ENCODE measurements at places on chromosomes 12 and 14.

DNA sequence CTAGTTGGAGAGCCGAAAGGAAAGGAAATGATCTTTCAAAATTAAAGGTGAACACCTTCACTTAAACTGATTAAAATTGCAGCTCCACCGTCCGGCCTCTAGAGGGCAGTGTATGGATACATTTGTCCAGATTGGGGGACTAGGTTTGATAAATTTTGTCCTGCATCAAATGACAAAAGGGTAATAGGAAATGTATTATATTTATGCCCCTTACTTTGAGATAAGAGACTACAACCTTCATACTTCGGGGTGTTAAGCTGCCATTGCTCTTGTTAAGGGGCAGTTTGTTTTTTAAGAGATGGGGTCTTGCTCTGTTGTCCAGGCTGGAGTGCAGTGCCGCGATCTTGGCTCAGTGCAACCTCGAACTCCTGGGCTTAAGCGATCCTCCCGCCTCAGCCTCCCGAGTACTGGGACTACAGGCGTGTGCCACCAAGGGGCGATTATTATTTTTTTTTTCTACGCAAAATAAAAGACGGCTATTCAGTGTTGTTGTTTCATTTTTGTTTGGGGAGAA is 818 bp upstream of the SUOX start:
- peak; percentile 68 for DNase-seq

DNA sequence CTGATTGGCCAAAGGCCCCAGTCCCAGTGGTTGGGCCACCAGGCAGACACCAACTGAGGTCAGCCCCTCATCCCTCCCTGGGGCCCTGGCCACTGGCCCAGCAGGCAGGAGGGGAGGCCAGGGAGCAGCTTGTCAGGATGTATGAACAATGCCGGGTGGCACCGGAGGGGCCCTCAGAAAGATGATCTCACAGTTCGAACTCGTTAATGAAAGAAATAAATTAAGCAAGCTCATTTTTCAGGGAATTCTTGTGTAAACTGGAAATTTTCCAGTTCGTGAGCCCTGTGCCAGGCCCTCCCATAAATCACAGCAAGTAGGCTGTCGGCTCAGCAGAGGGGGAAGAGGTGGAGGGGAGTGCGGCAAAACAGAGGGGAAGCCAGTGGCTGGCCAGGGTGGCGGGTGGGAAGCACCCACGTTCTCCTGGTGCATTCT is 177.0 kb upstream of the VASH1 start:
- DNase-seq, result no peak

DNA sequence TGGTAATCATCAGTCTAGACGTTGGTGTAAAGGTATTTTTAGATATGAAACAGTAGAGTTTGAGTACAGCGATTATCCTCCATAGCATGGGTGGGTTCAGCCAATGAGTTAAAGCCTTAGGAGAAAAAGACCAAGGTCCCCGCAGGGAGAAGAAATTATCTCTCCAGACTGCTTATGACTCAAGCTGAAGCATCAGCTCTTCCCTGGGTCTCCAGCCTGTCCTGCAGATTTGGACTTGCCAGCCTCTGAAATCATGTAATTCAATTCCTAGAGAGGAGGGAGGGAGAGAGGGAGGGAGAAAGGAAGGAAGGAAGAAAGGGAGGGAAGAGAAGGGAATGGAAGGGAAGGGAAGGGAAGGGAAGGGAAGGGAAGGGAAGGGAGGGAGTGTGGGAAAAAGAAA is 12.0 kb upstream of the DTX1 start:
- DNase-seq, result no peak

DNA sequence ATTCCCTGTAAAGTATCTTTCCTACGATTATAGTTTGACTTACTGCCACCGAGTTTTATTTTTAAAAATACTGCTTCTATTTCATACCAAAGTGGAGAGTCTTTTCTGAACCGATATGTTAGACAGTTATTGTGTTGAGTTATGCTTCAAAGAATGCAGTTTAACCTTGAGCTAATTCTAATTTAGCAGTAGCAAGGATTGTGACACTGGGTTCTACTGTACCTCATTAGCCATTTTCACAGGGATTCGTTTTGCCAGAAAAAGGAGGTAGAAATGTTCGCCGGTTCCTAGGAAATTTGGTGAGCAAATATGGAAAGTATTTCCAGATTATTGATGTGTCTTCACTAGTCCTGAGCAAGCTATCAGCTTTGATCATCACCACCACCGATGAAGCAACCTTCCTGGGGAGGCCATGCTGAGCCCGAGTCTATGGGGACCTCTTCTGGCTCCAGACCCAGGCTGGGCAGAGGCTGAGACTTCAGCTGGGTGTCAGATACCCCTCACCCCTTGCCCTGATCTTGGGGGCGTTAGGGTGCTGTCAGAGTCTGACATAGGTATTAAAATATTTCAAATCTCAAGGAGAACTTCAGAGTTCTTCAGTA is 13.6 kb downstream of the GLRX5 start:
- DNase-seq, result no peak

GRCh38 chr12:117514016-117514415 is 152.6 kb upstream of the NOS1 start:
- no peak for DNase-seq

GRCh38 chr12:18749386-18749957 is 11.6 kb downstream of the CAPZA3 start:
- DNase-seq, result peak; percentile 17

DNA sequence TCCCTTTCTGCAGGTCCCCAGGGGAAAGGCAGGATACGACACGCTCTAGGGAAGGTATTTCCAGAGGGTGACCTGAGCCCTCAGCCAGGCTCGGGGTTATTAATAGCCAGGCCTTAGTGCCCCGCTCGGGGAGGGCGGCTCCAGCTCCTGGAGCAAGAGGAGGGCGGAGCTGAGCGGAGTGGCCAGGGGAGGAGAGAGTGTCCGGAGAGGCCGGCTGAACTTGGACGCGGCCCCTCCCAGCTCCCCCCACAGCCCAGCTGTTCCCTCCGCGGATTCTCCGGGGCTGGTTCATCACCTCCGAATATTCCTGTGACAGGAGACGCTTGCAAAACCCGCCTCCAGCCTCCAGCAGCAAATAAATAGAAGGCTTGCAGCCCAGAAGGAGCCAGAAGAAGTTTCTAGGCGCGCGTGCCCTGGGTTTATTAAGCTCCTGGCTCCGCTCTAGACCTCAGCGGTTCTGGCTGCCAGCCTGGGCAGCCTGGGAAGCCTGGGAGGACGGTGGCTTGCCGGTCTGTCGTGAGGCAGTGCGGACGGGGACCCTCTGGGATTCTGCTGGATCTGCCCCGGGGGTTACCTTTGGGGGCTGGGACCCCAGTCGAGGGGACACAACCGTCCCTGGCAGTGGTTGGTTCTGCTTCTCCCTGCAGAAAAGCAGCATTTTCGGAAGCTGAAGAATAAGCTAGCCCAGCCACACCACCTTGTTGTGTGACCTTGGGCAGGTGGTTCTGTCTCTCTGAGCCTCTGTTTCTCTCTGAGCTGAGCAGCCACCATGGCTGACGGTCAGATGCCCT is at the start of gene HSPB8:
TSS of gene HSPB8 (plus strand) at position 388 of the 791 bp plus-strand sequence. CDS start at position 770, 382 bp downstream.
- DNase-seq, result peak; percentile 85

GRCh38 chr14:98341211-98341610 is 930.8 kb downstream of the BCL11B start:
- DNase-seq, result no peak

DNA sequence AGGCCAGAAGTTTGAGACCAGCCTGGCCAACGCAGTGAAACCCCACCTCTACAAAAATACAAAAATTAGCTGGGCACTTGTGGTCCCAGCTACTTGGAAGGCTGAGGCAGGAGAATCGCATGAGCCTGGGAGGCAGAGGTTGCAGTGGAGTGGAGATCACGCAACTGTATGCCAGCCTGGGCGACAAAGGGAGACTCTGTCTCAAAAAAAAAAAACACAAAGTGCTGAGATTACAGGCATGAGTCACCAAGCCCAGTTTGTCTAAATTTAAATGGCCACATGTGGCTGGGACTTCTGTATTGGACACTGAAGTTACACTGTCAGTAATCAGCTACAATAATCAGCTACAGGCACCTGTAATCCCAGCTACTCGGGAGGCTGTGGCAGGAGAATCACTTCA is 100.9 kb upstream of the AEBP2 start:
- DNase-seq, result no peak

DNA sequence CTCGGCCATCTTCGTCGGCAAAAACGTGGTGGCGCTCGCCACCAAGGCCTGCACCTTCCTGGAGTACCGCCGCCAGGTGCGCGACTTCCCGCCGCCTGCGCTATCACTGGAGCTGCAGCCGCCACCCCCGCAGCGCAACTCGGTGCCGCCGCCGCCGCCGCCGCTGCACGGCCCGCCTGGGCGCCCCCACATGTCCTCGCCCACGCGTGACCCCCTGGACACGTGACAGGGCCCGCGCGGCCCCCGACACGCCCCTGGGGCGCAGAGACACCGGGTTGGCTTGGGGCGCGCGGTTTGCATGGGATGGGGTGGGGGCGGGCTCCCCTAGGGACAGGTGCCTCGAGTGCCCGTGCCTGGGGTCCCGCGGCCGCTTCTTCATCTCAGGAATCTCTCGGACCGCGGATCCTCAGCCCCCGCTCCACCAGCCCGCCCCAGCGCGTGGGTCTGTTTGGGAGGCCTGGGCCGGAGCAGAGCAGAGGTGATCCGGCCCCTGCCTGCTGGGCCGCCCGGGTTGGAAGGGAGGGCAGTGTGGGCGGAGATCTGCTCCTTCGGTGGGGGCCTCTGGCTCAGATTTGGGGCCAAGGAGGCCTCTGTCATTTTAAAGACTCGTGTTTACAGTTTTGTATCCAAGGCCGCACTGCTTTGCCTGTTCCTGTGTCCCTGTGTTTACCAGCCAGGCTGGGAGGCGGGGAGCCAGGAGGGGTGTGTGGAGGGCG is 3.3 kb downstream of the TMEM121 start:
- DNase-seq, result peak; percentile 44

- no peak for DNase-seq
Observed at GRCh38 chr14:71552809-71553208, 379.4 kb upstream of the RGS6 start.

GRCh38 chr12:113271853-113272561 is 50.7 kb downstream of the TPCN1 start:
- DNase-seq, result peak; percentile 55

GRCh38 chr12:57069523-57069922 is 9.1 kb downstream of the NEMP1 start:
- DNase-seq, result peak; percentile 78

DNA sequence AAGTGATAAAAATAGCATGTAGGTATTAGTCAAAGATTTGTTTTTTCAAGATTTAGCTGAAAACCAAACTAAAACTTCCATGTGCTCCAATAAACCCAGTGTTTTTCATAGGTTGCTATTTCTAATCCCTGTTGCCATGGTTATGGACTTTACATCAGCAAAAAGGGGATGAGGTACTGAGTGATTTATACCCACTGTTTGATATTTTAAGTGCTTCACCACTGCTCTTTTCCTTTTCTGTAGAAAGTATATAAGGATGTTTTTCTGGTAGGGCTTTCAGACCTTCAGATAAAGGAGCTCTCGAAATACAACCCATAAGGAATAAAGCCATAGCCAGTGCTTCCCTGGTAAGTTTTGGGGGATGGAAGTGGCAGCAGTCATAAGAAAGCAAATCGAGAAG is at the start of gene OTOGL:
TSS of gene OTOGL (plus strand) at position 279 of the 400 bp plus-strand sequence. CDS start 109,895 bp downstream, outside the sequence.
- no peak for DNase-seq

GRCh38 chr12:11927286-11927935 is 143.3 kb upstream of the BCL2L14 start:
- no peak for DNase-seq

DNA sequence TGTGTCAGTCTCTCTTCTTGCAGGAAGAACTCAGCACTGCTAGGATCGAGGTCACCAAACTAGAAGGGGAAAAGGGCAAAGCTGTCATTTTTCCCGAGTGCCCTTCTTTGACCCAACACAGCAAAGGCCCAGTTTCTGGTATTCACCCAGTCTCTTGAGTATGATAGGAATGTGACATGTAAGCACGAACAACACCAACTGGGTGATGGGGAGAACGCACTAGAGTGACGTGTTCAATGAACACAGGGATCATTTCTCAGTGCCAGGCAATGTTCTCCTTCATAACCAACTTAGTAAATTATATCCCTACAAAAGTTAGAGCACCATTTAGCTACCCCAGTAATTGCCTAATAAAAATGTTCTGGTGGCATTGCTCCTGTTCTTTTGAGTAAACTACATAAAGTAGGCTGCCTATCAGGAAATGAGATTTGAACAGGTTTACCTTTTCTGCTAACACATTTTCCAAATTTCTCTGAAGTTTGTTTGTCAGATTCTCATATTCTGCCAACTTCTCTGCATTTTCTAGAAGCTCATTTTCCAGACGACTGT is 64.5 kb downstream of the NIN start:
- no peak for DNase-seq

DNA sequence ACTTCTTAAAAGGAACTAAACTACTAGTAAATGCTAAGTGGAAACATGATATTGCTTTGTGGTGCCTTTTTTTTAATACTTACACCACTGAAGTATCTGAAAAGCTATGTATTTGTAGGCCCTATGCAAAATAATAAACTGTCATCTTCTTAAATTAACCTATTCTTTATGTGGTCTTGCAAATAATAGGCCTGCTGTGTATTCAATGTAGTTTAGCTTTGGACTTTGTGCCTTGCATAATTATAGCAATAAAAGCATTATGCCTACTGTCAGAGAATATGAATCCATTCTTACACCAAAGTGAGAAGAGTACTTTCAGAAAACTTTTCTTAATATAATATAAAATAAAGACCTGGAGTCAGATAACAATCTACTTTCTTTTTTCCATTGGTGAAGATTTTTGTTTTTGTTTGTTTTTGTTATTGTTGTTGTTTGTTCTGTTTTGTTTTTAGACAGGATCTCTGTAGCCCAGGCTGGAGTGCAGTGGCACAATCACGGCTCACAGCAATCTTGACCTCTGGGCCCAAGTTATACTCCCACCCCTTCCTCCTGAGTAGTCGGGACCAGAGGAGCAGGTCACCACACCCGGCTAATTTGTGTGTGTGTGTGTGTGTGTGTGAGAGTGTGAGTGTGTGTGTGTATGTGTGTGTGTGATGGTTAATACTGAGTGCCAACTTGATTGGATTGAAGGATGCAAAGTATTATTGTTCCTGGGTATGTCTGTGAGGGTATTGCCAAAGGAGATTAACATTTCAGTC is 213.8 kb downstream of the SLC6A15 start:
- DNase-seq, result no peak

- peak; percentile 88 for DNase-seq
Observed at GRCh38 chr12:1644534-1645438, 15.8 kb downstream of the WNT5B start.

DNA sequence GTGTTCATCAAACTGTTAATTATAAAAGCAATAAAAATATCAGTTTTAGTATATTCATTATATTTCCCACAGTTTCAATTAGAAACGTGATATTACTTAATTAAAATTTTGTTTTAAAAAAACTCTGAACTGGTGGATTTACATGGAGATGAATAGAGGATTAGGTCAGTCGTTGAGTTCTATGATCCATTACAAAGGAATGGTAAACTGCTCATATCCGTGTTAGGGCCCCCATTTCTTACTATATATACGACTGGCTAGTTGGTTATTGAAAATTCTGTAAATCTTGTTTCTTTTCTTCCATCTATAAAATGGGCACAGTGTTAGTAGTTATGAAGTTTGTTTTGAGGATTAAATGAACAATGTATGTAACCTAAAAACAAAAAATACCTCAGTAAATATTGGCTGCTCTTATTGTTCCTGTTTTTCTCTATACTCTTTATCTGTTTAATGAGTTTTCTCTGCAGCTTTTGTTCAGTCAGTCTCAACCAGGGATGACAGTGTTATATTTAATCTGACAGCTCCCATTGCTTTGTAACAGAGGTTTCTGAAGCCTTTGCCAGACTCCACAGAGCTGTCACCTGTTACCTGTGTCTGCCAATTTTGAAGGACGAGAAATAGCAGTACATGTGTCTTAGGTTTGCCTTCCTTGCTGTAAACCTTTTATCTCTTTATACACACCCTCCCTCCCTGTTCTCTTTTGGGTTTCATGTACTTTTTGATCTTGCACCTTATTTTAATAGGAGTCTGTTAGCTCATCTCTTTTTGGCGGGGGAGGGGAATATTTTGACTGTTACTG is 41.5 kb downstream of the FRS2 start:
- DNase-seq, result no peak
